ENCODE measurements at places on chromosomes 5 and 9.

GRCh38 chr5:131991593-131992324 is 19.7 kb downstream of the ACSL6 start:
- DNase-seq, result no peak

GRCh38 chr9:70060883-70061507 is 17.3 kb downstream of the MAMDC2 start:
- DNase-seq, result no peak

GRCh38 chr9:119898316-119898715 is 529.1 kb upstream of the BRINP1 start:
- no peak for DNase-seq

DNA sequence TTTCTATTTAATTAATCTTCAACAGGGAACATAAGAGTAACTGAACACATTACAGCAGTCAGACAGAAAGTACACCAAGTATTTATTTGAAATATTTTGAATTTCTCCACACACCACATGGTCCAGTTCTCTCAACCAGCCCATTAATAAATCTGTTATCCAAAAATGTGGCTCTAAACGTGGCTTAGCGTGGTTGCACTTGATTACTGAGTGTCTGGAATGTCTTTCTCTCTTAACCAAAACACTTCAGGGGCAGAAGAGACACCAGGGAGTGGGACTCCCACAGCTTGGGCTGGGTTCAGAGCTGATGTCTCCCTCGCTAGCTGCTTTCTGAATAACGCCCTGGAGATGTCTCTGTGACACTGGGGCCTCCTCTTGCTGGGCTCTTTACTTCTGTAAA is 52.6 kb upstream of the FANCC start:
- DNase-seq, result no peak

- no peak for DNase-seq
Observed at GRCh38 chr5:145236983-145237382, 598.2 kb downstream of the PRELID2 start.

DNA sequence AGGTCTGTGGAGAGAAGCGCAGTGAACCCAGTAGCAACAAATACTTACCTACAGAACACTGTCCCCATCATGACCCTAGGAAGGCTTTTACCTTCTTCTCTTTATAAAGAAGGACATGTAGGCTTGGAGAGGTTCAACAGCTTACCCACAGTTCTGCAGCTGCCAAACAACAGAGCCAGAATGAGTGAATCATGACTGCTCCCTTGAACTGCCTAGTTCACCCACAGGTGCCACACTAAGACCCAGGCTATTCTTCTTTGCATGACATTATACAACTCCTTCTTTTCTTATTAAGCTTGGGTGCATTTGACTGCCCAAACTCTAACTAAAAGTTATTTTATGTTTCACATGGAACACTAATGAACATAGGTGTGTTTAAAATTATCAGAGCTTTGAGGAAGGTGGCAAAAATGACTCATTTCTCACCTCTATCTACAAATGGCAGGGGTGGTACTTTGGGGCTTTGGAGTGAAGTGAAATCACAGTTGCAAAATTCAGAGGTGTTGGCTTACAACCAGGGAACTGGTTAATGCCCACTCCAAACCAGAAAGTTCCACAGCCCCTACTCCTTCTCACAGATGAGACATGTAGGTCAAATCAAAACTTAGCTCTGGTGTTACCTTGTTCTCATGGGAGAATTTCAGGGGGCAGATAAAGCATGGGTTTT is 201.6 kb downstream of the SEMA6A start:
- DNase-seq, result no peak

DNA sequence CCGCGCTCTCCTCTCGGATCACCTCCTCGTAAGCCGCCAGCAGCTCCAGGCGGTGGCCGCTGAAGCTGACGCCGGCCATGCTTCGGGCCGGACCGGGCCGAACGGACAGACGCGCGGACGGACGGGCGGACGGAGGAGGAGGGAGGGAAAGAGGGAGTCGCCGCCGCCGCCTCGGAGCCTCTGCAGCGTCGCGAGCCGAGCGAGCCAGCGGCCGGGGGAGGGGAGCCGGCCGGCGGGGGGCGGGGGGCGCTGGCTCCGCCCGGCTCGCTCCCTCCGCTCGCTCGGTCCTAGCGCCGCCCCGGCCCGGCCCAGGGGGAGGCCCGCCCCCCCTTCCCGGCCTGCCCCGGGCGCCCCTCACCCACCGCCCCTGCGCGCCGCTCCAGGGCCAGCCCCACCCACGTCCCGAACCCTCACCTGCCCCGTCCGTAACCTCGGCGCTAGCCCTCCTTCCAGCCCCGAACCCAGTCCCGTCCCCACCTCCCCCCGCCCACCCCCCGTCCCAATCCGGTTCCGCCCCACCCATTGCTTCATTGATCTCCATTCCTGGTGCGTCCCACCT is at the start of gene DBN1:
Gene DBN1 (minus strand): TSS at position 192 of the 559 bp plus-strand sequence. CDS start 113 bp downstream, at position 79.
- peak; percentile 62 for DNase-seq

GRCh38 chr5:61496860-61497259 is 164.8 kb downstream of the ZSWIM6 start:
- no peak for DNase-seq

DNA sequence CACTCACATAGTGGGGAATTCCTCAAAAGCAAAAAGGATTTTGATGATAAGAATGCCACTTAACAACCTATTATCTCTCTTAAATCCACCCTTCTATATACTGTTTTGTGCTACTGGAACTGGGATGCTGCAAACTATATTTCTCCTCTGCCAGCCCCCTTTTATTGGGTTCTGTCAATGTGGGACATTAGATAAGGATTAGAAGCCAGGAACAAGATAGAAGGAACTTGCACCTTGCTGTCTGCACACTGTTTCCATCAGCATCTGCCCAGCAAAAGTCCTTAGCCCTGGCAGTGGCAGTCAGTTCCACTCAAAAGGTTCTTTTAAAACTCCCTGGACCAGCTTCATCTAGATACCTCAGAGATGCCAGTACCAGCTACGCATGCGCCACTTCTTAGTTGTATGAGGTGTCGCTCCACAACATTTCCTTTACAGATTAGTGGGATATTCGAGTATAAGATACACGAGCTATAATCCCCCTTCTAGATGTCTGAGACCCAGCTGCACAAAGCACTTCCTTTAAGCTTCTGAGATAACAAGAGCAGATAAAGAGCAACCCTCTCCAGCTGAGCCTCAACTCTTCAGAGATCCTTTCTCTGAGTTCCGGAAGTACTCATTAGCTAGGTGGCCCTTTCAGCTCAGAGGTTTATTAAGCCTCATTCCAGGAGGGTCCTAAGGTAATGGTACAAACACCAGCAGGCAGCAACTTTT is 45.3 kb downstream of the CERT1 start:
- DNase-seq, result no peak

- DNase-seq, result peak; percentile 94
Observed at GRCh38 chr9:125887172-125887571, 140.0 kb downstream of the PBX3 start.

GRCh38 chr9:104921067-104921741 is 6.8 kb downstream of the ABCA1 start:
- no peak for DNase-seq

GRCh38 chr9:116152941-116153764 is 438 bp upstream of the PAPPA start:
- DNase-seq, result peak; percentile 13

DNA sequence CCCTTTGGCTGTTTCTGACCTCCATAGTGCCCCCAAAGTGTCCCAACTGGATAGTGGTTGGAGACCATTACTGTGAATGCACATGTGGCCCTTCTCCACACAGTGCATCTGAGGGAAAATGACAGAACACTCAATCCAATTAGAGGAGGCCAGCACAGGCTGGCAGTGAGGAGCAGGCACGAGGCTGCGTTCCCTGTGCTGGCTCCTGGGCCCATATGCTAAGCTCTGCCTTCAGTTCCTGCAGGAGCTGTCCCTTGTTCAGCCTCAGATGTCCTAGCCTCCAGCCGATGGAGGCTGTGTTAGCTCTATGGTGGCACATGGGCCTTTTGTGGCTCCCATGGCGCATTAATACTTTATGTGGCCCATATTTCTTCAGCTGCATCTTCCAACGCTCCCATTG is 35.8 kb downstream of the ALG2 start:
- DNase-seq, result no peak

GRCh38 chr5:68872088-68872839 is 221.6 kb upstream of the SLC30A5 start:
- DNase-seq, result no peak

- DNase-seq, result no peak
Observed at GRCh38 chr5:22911019-22911418, 57.9 kb upstream of the CDH12 start.

DNA sequence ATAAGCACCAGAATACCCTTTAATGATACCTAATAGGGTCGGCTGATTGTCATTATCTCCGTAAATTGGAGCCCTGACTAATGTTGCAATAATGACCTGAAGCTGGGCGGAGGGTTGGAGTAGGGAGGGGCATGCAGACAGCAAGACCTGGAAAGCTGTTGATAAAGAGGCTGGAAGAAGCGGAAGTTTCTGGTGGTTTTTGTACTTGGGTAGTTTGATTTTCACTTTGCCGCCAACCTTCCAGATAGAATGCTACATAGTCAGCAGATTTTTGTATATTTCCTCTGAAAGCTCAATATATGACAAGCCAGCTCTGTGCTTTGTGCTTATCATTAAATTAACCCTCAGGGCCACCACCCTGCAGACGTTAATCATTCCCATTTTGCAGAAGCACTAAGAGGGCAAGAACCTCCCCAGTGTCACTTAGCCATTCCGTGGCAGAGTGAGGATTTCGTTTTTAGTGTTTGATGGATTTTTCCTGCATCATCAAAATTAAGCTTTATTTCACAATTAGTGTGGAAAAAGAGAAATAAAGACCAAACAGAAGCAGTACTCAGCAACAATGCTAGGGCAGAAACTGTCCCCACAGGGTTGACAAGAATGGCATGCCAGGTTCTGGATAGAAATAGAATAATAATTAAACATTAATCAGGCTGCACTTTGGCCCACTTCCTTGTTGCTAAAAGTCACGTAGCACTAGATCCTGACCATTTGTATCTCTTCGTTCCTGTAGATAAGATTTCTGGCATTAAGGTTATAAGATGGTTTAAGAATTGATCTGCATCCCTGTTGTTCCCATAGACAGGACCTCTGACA is 34.7 kb downstream of the DIRAS2 start:
- no peak for DNase-seq

- no peak for DNase-seq
Observed at GRCh38 chr5:174724484-174725260, at the start of gene MSX2. MSX2 (plus strand) TSS chr5:174724582; CDS start chr5:174724660, 78 bp downstream.

DNA sequence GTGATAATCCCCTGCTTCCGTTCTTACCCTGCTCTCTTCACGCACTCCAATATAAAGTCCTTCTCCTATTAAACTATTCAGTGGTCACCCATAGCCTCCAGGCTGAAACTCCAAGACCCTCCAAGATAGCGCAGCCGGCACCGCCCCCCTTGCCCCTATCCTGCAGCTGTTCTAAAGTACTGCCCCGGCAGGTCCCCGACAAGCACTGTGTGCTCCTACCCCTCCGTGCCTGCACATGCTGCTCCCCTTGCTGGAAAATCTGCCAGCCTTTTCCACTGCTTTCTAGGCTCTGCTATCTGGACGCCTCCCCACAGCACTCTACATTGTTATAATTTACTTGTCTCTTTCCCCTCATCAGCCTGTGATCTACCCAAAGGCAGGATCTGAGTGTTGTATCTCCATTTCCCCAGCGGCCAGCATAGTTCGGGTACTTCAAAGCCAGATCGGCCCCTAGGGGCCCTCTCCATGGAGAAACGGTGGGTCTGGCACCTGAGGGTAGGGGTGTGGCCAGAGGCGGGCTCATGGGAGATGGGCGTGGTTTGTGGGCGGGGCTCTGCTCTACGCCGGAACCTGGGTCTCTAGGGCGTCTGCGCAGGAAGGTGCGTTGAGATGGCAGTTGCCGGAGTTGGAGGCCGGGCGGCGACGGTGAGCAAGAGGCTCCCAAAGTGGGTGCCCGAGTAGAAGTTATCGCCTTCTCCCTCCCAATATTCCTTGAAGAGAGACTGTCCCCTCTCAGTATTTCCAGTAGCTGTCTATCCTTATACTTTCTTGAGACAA is 83.5 kb upstream of the RUSC2 start:
- DNase-seq, result no peak

GRCh38 chr5:158970569-158971014 is 129.1 kb downstream of the EBF1 start:
- DNase-seq, result no peak

DNA sequence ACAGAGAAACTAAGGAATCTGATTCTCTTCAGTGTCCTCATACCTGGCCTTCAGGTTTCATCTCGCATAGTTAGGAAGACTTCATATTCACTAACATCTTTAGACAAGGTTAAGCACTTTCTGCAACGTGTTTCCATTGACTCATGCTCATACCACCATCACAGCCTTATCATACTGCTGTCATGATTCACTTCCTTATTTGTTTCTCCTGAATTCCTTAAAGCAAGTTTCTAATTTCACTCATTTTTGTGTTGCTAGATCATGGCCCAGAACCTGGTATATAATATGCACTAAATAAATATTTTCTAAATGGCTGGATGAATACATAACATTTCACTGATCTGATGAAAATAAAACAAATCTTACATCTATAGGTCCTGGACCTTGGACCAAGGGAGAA is 472.9 kb downstream of the PRELID2 start:
- DNase-seq, result no peak

DNA sequence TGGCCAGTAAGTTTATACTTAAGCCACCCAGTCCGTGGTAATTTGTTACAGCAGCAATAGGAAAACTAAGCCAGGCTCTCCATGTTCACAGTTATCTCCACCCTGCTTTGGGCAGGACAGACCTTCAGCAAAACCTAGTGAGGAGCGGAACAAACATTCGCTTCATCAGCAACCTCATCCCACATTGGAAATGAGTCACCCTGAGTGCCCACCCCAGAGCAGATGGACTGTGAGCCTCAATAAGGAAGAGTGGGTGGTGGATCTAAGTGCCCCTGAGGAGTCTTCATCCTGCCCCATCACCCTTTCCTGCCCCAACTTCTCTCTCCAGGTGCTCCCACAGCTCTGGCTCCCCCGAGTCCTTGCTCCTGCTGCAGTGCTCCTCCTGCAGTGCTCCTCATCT is 78.8 kb downstream of the FSTL4 start:
- DNase-seq, result no peak

DNA sequence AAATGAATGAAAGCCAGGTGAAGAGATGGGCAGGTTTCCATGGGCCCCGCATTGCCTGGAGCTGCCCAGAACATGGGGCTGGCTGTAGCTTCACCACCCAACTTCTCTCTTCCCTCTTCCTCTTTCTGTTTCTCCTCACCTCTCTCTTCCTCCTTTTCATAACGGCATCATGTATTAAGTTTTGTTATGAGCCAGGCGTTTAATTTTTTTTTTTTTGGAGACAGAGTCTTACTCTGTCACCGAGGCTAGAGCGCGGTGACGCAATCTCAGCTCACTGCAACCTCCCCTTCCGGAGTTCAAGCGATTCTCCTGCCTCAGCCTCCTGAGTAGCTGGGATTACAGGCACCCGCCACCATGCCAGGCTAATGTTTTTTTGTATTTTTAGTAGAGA is 13.0 kb upstream of the SPINK4 start:
- no peak for DNase-seq

GRCh38 chr5:132497488-132497997 is 7.0 kb upstream of the IRF1 start:
- DNase-seq, result no peak

GRCh38 chr5:74337984-74338310 is 302.6 kb downstream of the ENC1 start:
- DNase-seq, result no peak

GRCh38 chr5:107476783-107477182 is 194.0 kb downstream of the EFNA5 start:
- peak; percentile 67 for DNase-seq
